ENCODE measurements at places on chromosomes 12 and 14.

- DNase-seq: no peak
Measured at GRCh38 chr12:29043069-29043468, 106.0 kb upstream of the FAR2 start.

DNA sequence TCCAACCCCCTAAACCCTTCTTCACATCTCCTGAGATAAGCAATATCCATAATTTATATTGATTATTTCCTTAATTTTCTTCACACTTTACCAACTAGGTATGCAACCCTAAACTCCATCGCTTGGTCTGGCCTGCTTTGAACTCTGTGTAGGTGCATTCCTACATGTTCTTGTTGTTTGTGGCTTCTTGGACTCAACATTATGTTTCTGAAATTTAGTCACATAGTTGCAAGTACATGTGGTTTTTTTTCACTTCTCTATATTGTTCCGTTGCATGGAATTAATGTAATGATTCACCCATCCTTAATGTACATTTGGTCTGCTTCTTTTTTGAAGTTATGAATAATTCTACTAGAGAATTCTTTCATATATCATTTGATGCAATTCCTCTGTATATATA, 1.6 kb upstream of the TAS2R30 start:
- no peak for DNase-seq

- DNase-seq: no peak
Measured at GRCh38 chr12:103011974-103012763, 54.7 kb downstream of the ASCL1 start.

GRCh38 chr14:43449291-43449690, 1057.8 kb downstream of the FSCB start:
- no peak for DNase-seq

DNA sequence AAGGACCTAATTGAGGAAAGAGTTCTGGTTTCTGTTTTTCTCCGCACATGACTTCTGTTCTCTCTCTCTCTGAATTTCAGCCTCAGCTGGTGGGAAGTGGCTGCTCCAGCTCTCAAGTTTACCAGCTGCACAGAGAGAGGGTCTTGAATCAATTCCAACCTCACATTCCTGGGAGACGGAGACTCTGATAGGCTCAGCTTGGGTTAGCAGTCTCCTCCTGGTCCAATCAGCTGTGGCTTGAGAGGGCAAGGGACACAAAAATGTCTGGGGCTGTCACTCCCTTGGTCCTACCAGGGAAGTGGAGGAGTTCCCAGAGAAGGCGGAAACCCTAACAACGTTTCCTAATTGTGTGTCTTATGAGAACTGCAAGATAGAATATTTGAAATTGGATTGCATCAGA, 7.0 kb downstream of the CCDC63 start:
- no peak for DNase-seq

DNA sequence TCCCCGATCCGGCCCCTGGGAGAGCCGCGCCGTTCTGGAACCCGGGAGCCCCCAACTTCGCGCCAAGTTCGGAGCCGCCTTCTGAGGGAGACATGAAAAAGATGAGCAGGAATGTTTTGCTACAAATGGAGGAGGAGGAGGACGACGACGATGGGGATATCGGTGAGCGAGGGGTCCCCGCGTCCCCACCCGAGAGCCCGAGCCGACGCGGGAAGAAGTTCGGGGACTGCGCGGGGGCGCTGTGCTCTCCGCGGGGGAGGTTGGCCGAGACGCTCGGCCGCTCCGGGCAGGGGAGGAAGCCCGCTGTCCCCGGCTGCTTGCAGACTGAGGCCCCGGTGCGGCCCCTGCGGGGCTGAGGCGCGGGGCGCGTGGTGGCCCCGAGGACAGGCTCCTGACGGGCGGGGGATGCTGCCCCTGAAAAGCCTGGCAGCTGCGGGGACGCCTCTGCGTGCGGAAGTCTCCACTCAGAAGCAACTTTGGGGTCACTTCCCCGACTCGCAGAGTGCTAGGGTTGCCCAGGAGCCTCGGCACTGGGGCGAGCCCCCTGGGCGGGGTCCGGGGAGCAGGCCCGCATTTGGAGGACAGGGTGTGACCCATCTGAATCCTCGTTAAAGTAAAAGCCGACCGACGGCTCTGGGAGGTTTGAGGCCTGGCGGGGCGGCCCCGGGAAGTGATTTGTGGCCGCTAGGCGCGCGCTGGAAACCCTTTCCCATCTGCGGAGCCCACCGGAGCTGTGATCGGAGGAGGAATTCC, 511 bp downstream of the ANO6 start:
- peak; percentile 19 for DNase-seq

DNA sequence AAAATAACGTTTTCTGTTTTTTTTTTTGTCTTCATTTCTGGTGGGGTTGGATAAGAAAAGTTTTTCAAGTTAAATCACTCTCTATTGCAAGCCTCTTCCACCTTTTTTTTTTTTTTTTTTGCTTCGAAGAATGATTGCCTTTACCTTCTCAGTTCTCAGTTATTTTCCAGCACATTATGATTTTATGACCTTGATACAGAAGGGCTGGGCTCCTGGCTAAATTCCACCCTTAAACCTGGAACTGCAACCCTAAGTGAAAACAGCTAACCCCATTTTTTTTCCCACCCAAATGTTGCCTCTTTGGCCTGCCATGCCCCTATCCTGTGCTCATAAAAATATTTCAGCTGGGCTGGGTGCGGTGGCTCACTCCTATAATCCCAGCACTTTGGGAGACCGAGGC, 31.4 kb downstream of the PSEN1 start:
- no peak for DNase-seq

- DNase-seq: no peak
Measured at GRCh38 chr14:68800390-68800789, 7.5 kb upstream of the ZFP36L1 start.

GRCh38 chr14:33682760-33683159, 268.1 kb downstream of the EGLN3 start:
- no peak for DNase-seq

GRCh38 chr14:65421201-65421981, 8.9 kb downstream of the FUT8 start:
- DNase-seq: no peak

DNA sequence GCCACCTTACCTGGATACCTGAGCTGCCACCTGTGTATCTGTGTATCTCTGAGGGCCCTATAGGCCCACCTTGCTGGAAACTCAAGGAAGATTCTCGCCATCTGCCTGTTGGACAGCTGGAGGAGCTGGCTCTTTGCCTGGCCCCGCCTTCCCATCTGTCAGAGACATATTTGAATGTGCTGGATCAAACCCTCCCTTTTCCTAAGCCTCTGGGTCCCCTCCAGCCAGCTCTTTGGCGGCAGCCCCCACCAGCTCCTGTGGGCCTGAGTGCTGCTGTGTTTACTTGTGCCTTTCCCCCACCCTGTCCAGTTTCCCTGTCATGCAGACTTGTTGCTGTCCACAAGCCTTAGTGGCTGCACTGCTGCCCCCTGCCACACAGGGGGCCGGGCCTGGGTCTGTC, 55.9 kb upstream of the SRSF5 start:
- DNase-seq: no peak

DNA sequence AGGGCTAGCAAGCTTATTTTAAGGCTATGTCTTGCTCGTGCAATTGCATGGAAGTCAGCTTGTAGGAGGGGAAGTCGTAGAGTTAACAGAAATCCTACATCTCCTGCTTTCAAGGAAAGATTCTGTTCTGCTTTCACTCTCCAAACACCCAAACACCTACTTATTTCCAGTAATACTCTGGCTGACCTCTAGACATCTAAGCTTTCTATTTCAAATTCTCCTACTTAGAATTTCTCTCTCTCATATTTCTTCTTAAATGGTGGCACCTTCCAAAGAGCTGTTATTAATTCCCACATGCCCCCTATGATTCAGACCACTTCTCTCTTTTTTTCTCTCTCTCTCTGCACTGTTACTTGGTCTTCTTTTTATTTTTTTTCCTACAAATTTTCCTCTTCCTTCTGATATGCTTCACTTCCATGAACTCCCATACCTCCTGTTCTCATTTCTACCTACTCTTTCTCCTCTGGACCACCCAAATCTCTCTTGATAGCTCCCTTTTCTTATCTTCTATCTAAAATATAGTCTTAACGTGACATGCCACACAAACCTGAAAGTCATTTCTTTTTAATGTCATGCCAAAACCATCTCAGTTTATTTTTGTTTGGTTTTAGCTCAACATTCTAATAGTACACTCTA, 90.8 kb downstream of the RPS6KA5 start:
- no peak for DNase-seq

- no peak for DNase-seq
Measured at GRCh38 chr12:24661657-24662096, 287.2 kb downstream of the BCAT1 start.

- DNase-seq: no peak
Measured at GRCh38 chr12:24361877-24362580, 412.6 kb upstream of the SOX5 start.

GRCh38 chr12:56462565-56462964, 5.8 kb upstream of the SPRYD4 start:
- DNase-seq: no peak

GRCh38 chr12:108825201-108825950, 32.0 kb downstream of the SSH1 start:
- no peak for DNase-seq

GRCh38 chr14:69696633-69697557, 70.0 kb upstream of the SRSF5 start:
- no peak for DNase-seq

- DNase-seq: no peak
Measured at GRCh38 chr14:71181215-71182003, 274.1 kb downstream of the PCNX1 start.

GRCh38 chr12:18811273-18811672, 73.4 kb downstream of the CAPZA3 start:
- no peak for DNase-seq
